ENCODE measurements at places on chromosomes 7 and 10. TPM values are rescaled to one million over a fixed set of nuclear protein-coding genes. Genes with fewer than 3 reads are reported as not detected.

The TSPAN12 gene
- 5.2 TPM for total RNA-seq

The SPDYE6 gene
- total RNA-seq: not detected

The PLCE1 gene
- 2.5 TPM for total RNA-seq

The ATOH7 gene
- total RNA-seq: not detected

The DDIT4 gene
- total RNA-seq: 503 TPM

The ZC3HAV1 gene
- total RNA-seq: 39.7 TPM

The IGF2BP3 gene
- 77.8 TPM for total RNA-seq

The NUTM2E gene
- total RNA-seq: not detected

The CALML3 gene
- not detected for total RNA-seq

Measured in smooth muscle cell of the pulmonary artery (primary cell).